Activated gamma-delta T cell treated with anti-CD3 and anti-CD28 coated beads, Interleukin-2, amount 50 U/mL, for 16 hours (primary cell): ENCODE measurements at places on chromosomes 2 and 18.

GRCh38 chr2:10776231-10776977, 36.2 kb downstream of the PDIA6 start:
- no peak for DNase-seq

GRCh38 chr18:70621710-70622109, 332.9 kb downstream of the SOCS6 start:
- DNase-seq, result no peak

DNA sequence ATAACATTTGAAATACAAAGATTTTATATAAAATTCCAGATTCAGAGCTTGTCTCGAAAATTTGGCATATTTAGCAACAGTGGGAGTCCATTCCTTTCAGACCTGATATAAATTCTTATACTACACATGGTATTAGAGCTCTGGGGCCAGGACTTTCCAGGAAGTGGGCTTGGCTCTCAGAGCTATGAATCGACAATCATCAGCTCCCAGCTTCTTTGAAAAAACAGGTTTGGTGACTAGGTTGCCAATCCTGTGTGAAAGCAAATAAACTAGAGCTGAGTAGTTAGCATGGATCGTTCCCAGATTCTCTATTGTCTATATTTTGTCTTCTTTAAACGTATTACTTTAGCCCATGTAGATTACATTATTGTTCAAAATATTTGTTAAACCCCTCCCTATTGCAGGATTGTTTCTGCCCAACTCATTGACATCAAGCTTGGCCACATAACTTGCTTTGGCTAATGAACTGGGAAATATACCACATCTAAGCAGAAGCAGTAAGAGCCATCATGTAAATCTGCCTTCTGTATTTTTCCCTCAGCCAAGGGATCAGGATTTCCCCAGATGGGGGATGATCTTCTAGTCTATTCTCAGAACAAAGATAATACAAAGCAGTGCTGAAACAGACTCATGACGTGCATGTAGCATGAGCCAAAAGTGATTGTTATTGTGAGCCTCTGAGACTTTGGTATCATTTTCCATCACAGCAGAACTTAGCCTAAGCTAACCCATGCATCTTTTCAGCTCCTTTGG, 105.4 kb downstream of the KCNH7 start:
- no peak for DNase-seq

DNA sequence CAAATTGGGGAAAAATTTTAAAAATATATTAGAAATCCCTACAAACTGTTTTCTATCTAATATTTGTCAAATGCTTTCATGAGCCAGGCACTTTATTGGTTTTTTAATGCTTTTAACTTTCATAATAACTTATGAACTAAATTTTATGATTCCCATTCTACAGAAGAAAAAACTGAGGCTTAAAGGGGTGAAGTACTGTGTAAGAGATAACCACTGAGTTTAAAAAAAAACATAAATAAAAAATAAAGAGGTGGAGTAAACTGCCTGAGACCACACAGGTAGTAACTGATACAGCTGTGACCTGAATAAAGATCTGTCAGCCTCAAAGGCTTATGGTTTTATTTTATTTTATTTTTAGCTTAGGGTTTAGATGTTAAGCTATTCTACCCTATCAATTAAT, 24.7 kb downstream of the PNPT1 start:
- DNase-seq, result no peak

DNA sequence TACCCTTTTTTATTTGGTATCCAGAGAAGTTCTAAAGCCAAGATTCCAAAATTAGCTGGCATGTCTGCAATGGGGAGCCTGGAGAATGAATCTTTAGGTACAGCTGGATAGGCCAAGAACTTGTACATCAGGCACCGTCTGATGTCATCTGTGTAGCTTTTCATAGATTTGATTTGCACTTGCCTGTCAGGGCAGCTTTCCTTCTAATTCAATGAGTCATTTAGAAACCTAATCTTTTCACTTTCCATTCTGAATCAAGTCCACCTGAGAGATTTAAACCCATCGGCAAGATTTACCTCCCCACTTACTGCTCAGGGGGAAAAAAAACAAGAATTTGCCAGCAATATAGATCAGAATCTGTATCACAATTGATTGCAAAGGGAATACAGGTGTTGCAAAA, 60.9 kb upstream of the ACAA2 start:
- DNase-seq, result no peak

DNA sequence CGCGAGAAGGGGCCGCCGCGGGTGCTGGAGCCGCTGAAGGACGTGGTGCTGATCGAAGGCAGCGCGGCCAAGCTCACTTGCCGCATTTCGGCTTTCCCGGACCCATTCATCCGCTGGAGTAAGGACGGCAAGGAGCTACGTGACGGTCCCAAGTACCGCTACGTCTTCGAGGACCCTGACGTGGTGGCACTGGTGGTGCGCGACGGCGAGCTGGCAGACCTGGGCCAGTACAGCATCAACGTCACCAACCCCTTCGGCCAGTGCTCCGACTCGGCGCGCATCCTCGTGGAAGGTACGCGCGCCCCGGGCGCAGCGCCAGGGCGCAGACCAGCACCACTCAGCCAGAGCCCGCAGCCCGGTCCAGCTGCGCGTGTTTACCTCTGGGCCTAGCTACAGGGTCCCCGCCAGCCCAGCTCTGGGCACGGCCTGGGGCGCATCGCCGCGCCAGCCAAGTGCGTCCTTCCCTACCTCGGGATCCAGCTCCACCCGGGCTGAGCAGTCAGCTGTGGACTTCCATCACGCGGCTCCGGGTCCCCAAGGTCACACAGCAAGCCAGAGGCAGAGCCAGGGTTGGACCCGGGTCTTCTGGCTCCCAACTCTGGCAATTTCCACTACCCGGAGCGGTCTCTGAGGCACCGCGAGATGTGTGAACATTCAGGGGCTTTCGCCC, 1.7 kb upstream of the GMPPA start:
- DNase-seq, result no peak

- no peak for DNase-seq
These were observed 231.4 kb upstream of the RGPD4 start for GRCh38 chr2:107595285-107595684.

DNA sequence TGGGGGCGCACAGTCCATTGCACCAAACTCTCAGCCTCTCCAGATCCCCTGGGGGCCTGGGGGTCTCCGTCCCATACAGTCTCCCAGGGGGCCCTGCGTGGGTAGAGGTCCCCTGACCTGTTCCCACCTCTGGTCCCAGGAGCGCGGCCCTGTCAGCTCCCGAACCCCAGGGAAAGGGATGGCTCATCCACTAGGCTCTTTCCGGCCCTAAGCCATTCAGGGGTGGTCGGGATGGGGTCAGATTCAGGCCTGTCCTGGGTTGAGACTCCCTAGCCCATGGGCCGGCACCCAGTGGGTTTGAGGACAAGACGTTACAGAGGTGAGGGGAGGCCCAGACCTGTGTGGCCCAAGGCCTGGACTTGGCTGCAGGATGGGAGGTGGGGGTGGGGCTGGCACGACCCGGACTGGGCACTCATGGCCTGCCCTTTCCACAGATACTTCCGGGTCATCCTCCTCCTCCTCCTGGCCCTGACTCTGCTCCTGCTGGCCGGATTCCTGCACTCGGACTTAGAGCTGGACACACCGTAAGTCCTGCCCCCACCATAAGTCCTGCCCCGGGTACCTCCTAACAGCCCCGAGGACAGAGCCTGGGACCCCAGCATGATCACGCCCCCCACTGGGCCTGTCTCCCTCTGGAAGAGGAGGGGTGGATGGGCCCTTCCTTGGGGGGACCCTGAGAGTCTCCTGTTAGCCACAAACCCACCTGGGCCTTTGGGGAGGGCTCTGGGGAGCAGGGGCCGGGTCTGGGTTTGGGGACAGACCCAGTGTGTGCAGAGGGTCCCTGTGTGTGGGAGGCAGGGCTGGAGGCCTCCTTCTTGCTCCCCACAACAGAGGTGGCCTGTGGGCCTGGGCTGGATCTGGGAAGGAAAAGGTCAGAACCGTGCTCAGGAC, 10.1 kb upstream of the NEU4 start:
- no peak for DNase-seq

- no peak for DNase-seq
These were observed 89.3 kb upstream of the HAAO start for GRCh38 chr2:42881732-42882131.

DNA sequence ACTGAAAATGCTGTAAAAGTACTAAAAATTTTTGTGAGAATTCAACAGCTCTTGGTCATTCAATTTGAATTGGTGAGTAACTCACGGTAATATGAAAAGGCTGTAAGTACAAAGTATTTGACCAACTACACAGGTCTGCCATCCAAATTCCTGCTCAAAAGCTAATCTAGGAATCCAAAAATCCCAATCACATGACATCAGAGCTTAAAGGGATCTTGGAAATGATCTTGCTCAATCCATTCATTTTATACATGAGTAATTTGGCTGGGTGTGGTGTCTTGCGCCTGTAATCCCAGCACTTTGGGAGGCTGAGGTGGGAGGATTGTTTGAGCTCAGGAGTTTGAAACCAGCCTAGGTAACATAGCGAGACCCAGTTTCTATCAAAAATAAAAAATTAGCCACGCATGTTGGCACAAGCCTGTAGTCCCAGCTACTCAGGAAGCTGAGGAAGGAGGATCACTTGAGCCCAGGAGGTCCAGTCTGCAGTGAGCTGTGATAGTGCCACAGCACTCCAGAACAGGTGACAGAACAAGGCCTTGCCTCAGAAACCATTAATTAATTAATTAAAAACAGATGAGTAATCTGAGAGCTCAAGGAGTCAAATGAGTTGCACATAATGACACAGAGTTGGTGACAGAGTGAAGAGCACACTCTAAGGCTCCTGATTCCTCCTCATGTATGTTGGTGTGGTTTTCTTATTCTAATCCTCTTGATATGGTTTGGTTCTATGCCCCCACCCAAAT, 19.8 kb downstream of the SPIRE1 start:
- no peak for DNase-seq

DNA sequence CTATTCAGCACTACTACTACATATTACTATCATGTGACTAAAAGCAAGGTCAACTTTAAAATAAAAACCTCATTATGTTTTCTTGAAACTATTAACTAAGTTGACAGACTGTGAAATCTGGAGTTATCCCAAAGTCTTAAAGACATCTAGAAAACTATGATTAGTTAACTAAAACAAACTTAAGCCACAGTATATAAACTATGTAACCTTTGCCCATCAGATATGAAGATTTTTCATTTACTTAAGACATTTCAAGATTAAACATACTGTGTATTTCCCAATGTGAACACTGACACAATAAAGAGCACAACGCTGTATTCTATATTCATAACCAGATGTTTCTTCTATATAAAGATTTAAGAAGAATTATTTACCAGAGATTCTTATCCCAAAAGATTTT, 33.5 kb upstream of the CACNB4 start:
- DNase-seq, result no peak

- DNase-seq, result no peak
These were observed 114.0 kb downstream of the DSEL start for GRCh38 chr18:67402543-67402942.

DNA sequence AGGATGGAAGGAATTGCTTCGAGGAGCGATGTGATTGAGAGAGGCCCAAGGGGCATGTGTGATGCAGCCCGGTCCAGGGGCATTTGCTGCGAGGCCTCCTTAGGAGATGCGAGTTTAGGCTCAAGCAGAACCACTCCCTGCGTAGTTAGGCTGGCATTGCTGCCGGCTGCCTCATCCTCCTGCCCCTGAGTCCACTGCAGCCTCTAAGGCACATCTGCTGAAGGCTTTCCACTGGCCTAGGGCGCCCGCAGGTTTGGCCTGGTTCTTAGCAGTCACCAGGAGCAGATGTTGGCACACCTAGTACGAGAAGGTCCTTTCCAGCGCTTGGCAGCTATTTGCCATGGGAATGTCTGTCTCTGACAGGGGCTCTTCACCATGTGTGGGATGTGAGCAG, 20.7 kb downstream of the INPP5D start:
- DNase-seq, result no peak

- no peak for DNase-seq
These were observed 8.8 kb downstream of the RALB start for GRCh38 chr2:120261387-120262006.

DNA sequence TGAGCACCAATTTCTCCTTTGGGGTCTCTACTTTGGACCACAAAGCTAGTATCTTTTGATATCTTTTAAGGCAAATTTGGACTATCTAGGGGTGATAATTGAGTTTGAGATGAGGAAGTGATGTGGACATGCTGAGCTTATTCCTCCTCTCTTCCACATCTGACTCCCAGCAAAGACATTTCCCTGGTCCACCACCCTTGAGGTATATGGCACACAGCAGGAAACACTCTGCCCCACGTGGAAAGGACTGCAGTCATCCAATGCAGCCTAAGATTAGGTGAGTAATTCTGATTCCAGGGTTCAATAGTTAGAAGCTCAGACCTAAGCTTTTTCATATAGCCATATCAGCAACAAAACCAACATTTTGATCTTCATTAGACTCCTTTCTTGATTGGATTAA, 290.1 kb upstream of the CHAC2 start:
- DNase-seq, result no peak

DNA sequence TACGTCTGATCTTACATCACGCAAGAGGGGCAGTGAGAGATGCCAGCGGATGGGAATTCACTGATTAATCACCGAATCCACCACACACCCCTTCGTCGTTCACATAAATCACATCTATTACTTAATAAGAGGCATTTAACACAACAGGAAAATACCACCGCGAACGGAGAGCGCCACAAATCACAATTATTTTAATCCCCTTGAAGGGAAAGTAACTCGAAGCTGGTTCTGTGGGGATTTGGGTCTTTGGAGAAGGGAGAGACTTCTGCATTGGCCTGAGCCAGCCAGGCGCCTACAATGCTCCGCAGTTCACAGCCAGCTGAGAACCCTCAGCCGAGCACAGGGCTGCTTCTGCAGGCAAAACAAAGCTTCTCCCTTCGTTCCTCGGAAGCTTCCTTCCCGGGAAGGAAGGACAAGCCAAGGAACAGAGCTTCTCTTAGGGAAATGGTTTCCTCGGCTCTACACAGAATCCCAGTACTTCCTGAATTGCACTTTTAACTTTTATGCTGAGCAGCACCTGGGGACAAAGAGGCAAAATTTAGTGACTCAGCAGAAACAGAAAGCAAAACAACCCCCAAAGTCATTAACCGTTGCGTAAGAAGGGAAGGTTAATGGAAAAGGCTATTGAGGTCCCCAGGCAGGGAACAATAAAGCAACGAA, at the start of gene LRP1B:
LRP1B (minus strand) TSS at position 7 of the 660 bp plus-strand sequence. CDS start 287 bp downstream, outside the sequence.
- no peak for DNase-seq

GRCh38 chr2:5691221-5691984, 781 bp upstream of the SOX11 start:
- DNase-seq, result no peak
